A549 treated with CpdA at 1 μM for 4 hours (cell line): ENCODE measurements at places on chromosomes 12 and 14. TPM values are rescaled to one million over a fixed set of nuclear protein-coding genes. Genes with fewer than 3 reads are reported as not detected.

SMIM41 gene
- not detected in 5 replicates for total RNA-seq

CHGA gene
- total RNA-seq: 0.77 to 2.1 TPM (median 1.5 TPM) in 5 replicates

DBX2 gene
- total RNA-seq: not detected in 5 replicates

ASCL1 gene
- total RNA-seq: 0.05 to 0.08 TPM in 2 of 5 replicates, not detected in the others

NDRG2 gene
- total RNA-seq: 2.5 to 3.5 TPM (median 3.1 TPM) in 5 replicates

UBE3B gene
- 12.2 to 17.8 TPM (median 14.7 TPM) in 5 replicates for total RNA-seq
